ENCODE measurements at places on chromosomes 16 and 17.

- DNase-seq: no peak
Observed at GRCh38 chr17:77178563-77178962, 37.8 kb downstream of the SEC14L1 start.

DNA sequence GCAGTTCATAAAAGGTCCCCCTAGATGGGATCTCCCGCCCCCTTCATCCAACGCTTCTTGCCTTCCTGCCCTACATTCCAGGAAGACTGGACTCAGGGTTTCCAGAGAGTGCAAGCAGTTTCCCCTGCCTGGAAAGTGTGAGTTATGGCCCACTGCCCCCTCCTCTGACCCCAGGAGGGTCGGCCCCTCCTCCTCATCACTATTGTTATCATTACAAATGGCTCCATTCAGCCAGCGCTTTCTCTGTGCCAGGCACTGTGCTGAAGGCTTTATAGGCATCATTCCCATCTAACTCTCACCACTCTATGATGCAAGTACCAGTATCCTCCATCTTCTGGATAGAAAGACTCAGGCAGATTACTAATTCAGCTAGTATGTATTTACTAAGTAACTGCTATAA lies 90.7 kb downstream of the USP31 start:
- no peak for DNase-seq

DNA sequence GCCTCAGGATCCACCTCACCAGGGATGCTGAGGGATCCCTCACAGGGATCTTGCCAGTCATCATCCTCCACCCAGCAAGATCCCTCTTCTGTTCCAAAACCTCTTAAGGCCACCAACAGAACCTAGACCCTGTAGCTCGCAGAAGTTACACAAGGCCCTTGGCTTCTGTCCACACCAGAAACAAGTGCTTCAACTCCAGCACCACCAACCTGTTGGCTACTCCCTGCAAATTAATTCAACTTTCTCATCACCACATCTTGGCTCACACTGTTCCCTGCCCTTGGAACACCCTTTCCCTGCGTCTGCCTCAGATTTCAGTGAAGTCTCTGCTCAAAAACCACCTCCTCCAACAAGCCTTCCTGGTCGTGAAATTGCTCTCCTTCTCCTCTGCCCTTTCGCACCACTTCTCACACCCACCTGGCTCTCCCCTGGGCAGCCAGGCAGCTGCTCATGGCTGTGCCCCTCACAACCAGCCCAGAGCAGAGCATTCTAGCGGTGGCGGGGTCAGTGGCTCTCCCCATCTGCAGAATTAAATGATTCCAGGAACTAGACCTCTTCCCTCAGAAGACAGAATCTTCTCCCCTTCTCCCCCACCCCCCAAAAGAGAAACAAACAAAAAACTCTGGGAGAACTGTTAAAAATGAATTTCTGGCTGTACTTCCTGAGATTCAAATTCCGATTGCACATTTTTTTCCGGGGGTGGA lies 1.8 kb downstream of the PLLP start:
- no peak for DNase-seq

DNA sequence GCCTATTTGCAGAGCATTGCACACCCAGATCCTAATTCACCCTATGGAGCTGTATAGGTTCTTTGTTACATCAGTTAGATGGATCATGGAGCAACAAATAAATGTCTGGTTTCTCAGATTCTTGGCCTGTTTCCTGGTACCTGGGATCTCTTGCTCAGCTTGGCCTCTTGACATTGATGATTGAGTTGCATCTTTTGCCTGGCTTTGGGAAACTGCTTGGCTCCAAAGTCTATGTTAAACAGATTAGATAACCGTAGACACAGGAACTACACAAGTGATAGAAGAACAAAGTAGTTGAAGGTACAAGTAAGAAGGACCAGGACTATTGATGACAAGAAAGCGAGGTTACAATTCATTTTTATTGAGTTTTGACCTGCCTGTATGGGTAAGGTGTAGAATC lies 77.3 kb downstream of the TMEM100 start:
- no peak for DNase-seq

DNA sequence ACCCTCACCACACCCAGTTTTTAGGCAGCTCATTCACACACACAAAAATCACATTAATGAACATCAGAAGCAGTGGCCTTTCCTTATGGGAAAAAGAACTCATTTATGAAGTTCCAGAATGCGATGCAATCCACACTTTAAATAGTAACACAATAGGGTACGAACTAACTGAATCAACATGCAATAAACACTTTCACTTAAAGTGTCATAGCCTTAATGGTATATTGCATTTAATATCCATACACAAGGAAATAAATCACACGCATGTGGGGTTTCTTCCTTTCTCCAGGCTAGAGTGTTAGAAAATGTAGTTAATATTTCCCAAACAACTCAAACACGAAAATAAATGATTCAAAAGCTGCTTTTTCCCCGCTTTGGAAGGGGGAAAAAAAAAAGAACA lies 19.7 kb downstream of the ADCY9 start:
- no peak for DNase-seq

DNA sequence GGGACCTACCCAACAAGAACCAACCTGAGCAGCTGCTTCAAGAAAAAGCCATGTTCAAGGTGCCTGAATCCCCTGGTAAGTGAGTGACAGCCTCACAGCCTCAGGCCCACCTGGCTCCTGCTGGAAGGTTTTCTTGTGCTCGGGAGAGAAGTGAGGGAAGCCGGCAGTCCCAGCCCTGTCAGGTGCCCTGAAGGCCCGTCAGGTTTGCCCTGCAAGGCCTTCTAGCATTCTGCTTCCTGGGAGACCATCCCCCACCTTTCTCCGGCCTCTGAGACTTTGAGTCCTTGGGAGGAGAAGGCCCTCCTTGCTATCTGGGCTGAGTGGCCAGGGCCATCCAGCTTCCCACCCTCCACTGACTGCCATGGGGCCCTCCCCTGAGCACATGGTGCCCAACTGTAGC lies 166.7 kb upstream of the ZNF267 start:
- no peak for DNase-seq

DNA sequence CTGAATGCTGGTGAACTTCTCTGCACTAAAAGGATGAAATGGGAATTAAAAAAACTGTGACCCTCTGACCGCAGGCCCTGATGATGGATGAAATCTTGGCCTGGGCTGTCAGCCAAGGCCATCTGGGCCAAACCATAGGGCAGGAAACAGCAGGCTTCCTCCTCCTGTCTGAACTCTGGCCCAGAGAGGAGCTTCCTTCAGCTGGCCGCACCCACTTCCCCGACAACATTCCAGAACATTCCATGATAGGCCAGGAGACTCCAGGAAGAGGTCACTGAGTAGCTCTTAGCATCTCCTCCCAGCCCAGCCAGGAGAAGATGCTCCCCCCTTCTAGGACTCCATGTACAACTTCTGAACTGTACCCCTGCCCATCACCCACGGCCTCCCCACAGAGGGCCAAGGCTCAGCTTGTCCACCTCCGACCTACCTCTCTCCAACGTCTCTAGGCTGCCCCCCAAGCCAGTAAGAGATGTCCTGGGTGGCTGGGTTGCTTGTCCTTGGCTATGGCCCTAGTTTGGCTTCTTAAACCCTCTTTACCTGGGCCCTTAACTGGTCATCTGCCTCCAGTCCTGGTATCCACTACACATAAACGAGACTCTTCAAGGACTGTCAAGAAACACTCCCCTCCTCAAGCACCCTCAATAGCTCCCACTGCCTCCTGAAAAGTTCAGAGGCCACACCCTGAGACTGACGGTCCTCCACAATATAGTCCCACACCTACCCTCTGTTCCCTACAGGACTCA lies 1.7 kb downstream of the RPH3AL start:
- DNase-seq: no peak

DNA sequence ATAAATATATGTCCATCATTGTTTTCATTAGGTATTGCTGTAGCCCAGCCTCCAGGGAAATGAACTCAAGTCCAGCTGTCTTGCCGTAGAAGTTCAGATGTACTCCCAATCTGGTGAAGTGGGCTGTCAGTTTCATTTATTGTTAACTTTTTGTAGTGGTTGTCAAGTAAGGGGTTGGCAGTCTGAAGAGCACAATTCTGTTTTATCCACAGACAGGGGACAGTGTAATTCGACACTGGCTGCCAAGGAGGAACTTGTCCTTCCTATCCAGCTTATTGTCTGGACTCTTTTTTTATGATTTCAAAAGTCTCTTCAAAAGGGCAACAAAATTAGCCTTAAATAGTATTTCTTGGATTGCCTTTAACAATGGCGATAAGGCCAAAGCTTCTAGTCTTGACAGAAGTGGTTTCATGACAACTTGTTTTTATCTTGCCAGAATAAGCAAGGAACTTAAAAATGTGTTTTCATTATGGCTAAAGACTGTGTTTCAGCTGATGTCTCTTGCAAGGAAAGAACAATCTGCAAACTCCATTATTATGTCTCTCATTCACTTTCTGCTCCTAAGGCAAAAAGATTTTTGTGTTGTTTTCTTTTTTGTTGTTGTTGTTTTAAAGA lies 73.9 kb upstream of the TANC2 start:
- no peak for DNase-seq

DNA sequence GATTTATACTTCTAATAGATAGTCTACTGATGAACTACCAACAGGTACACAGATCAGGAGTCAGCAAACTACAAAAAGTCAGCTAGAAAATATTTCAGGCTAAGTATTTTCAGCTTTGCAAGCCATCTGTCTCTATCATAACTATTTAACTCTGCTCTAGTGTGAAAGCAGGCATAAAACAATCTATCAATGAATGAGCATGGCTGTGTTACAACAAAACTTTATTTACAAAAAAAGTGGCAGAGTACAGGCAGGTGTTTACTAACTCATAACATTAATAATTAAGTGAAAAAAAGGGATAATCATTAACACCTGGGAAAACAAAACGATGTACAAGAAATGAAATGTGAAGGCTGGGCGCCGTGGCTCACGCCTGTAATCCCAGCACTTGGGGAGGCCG lies 15.8 kb downstream of the MED13 start:
- no peak for DNase-seq

- no peak for DNase-seq
Observed at GRCh38 chr17:72378414-72379390, 257.9 kb downstream of the SOX9 start.

GRCh38 chr17:75249564-75249963 lies 11.8 kb downstream of the GGA3 start:
- no peak for DNase-seq

GRCh38 chr17:50866950-50867362 lies 802 bp upstream of the TOB1 start:
- no peak for DNase-seq

DNA sequence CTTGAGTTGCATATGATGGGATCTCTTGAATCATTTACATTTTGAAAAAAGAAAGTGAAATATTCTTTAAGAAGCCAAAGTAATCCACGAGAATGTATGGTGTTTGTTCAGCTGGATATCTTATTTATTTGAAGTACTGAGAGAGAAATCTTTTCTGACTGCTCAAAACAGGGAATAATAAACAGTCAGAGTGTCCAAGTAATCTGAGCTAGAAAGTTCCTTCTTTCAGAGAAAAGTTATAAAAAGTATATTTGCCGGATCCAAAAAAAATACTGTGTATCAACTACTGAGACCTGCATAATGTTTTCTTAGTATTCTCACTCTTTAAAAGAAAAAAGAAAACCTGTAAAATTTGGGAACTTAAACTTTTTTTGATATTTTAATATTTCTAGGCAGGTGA lies 350.8 kb downstream of the WWOX start:
- DNase-seq: no peak

GRCh38 chr17:77640916-77641605 lies 317.4 kb upstream of the TNRC6C start:
- no peak for DNase-seq

DNA sequence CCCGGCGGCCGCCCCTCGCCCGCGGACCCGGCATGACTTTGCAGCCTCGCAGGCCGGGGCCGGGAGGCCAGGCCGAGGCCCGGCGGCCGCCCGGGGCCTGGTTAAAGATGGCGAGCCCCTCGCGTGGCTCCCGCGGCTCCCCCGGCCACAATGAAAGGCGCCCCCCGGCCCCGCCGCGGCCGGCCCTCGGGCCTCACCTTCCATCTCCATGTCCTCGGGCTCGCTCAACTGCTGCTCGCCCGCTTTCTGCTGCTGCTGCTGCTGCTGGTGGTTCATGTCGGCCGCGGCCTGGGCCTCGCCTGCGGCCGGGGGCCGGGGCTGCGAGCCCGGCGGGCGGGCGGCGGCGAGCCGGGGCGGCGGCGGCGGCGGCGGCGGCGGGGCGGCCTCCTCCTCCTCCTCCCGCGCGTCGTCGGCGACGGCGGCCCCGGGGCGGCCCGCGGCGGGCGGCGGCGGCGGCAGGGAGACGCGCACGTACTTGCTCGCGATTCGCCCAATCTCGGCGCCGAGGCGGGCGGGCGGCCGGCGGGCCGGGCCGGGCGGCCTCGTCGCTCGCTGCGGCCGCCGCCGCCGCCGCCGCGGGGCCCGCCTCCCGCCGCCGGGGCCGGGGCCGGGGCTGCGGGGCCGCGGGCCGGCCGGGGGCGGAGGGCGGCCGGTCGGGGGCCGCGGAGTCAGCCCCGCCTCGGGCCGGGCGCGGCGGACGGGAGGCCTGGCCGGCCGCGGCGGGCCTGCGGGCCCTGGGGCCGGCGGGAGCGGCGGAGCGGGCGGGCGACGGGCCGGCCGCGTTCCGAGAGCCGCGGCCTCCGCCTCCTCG lies 491 bp downstream of the USP7 start:
- DNase-seq: no peak

DNA sequence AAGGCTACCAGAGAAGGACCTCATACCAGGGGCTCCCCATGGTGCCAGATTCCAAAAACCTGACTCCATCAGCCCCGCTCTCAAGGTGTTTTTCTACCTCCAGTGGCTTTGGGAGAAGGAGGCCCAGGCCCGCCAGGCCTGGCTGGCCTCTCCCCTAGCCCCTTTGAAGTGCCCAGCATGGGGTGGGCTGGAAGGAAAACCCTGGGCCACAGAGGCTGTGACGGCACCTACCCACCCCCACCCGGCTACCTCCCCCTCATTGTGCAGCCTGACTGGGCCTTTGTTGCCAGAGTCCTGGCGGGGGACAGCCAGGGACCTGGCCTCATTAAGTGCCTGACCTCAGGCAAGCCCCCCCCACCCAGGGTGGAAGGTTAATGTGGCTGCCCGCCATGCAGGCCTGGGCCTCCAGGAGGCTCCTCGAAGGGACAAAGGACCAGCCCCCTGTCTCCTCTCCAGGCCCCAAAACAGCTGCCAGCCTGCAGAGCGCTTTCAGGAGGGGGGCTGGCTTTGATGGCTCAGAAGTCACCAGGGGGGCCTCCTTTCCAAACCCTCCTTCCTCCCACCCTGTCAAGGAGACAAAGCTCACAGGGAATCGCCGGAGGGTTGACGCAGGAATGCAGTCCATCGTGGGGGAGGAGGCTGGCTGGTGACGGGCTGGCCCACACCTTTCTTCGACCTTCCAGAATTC lies 159.4 kb downstream of the ZNF423 start:
- no peak for DNase-seq

DNA sequence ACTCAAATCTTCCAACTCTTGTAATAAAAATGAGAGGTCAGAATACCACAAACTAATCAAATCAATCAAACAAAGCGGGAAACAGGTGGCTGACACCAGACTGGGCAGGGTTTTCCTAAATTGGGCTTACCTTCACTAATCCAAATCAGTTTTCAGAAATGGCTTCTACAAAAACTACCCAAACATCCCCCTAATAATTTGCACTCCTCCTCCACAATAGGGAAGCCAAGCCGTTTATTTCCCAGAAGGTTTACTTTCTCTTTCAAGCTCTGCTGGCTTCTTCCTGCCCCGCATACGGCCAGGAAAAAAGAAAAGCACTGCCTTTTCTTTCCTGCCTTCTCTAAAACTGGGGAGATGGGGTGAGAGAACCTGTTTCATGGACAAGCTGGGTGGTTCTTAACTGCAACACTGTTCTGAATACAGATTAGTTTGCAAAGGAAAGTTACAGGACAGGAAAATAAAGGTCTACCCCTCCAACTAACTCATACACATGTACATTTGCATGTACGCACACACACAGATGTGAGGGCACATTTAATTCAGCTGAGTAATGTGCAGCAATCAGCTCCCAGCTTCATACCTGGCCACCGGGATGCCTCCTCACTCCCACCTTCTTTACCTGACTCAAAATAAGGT lies 9.2 kb downstream of the STAT3 start:
- no peak for DNase-seq
